Stimulated activated CD4-positive, alpha-beta T cell treated with anti-CD3 and anti-CD28 coated beads, Interleukin-2, amount 100 ng/mL, for 24 hours (primary cell): ENCODE measurements at places on chromosomes 12 and 14.
A peak's percentile ranks its signal among the peaks of the same experiment; 100 is the strongest.

- no peak for DNase-seq
Measured at GRCh38 chr12:1716215-1716862, 25.5 kb downstream of the ADIPOR2 start.

GRCh38 chr14:71804992-71805391 lies 127.2 kb upstream of the RGS6 start:
- no peak for DNase-seq

- DNase-seq, result peak; percentile 38
Measured at GRCh38 chr14:64293976-64294671, at the start of gene ESR2. TSS of gene ESR2 (minus strand) at chr14:64294371. CDS start at chr14:64282985, 11,386 bp downstream.

DNA sequence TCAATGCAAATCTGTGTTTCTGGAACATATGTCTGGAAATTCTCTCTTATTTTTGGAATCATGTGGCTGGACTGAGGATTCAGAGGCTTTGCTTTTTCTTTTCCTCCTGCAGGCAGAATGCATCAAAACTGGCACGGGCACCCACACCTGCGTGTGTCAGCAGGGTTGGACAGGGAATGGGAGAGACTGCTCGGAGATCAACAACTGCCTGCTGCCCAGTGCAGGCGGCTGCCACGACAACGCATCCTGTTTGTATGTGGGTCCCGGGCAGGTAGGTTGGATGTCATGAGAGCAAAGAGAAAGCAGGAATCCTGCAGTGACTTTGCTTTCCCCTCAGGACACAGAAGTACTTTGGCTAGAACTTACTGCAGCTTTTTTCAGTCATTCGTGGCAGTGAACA lies 90.3 kb downstream of the STAB2 start:
- DNase-seq, result no peak

DNA sequence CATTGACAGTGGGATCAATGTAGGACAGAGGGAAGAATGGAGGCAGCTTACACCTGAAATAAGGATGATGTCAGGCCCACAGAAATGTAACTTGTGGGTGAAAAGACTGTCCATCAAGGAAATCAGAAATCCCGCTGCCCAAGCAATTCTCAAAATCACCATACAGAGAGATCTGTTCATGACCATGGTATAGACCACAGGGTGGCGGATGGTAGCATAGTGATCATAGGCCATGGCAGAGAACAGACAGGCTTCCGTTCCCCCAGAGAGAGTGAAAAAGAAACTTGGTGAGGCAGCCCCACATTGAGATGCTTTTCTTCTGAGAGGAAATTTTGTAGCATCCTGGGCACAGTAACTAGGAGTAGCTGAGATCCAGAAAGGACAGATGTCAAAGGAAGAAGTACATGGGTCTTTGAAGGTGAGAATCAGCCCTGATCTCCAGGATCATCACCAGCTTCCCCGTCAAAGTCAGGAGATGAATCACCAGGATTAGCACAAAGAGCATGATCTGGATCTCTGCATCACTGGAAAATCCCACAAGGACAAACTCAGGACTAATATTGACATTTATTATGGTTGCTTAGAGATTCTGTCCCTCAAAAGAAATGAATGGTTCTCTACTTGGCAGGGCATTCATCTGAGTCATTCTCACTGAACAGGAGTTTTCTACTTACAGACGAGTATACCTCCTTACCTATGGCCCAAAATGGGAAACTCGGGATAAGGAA lies 5.5 kb upstream of the ZNF641 start:
- no peak for DNase-seq

DNA sequence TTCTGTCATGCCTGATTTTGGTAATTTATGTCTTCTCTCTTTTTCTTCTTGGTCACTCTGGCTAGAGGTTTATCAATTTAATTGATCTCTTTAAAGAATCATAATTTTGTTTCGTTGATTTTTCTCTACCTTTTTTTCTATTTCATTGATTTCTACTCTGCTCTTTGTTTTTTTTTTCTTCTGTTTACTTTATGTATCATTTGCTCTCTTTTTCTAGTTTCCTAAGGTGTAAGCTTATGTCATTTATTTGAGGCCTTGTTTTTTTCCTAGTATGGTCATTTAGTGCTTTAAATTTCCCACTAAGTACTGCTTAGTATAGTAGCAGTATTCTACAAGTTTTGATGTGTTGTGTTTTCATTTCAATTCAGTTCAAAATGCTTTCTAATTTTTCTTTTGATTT lies 89.6 kb downstream of the BRMS1L start:
- no peak for DNase-seq

DNA sequence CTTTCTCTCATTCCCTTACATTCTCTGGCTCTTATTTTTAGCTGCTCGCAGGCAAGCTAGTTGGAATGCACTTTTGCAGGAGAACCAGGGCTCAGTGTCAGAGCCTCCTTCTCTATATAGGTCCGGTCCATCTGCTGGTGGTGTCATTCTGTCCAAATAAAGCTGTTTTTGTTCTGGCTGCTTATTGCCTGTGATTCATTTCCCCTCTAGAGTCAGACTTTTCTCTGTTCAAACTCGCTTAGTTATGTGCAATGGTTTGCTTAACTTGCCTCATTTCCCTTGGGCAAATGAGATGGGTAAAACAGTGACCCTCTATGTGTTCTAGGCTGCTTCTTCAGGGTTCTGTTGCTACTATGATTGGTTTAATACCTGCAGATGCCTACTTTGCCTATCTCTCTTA lies 2.9 kb downstream of the SMARCD1 start:
- DNase-seq, result no peak

GRCh38 chr12:131799195-131799594 lies 29.0 kb upstream of the MMP17 start:
- no peak for DNase-seq

- DNase-seq, result no peak
Measured at GRCh38 chr12:62750941-62751809, 183.8 kb downstream of the PPM1H start.

GRCh38 chr12:24937553-24938244 lies 11.2 kb downstream of the BCAT1 start:
- no peak for DNase-seq

DNA sequence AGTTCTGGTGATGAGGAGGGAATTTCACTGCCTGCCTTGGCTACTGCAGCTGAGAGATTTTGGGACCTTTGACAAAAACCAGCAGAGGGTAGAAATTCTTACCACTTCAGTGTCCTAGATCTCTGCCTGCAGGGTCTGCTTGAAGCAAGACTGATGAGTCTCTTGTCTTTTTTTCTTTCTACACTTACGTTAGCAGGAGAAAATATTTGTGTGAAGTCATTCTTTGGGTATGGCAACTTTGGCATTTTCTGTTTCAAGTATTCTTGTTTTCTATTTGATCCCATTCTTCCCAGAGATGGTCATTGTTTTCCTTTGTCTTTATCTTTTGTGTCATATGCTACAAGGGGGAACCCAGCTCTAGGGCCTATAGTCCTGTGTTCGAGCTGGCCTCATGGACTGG lies 65.6 kb upstream of the FERMT2 start:
- no peak for DNase-seq

GRCh38 chr12:4603421-4603820 lies 41.4 kb downstream of the DYRK4 start:
- DNase-seq, result no peak

GRCh38 chr12:66065150-66065549 lies 65.4 kb downstream of the LLPH start:
- DNase-seq, result no peak

GRCh38 chr12:20423557-20423956 lies 55.2 kb downstream of the PDE3A start:
- DNase-seq, result no peak
